ENCODE measurements at places on chromosomes 16 and 17. TPM values are rescaled to one million over a fixed set of nuclear protein-coding genes. Genes with fewer than 3 reads are reported as not detected.

Gene CDH11
- total RNA-seq = 0.88 TPM

Gene HCRT
- not detected for total RNA-seq

- no peak for DNase-seq
Observed at GRCh38 chr16:49596068-49596467, 222.5 kb downstream of the C16orf78 start.

Gene MYL4
- not detected for total RNA-seq

Gene LPO
- total RNA-seq = not detected

DNA sequence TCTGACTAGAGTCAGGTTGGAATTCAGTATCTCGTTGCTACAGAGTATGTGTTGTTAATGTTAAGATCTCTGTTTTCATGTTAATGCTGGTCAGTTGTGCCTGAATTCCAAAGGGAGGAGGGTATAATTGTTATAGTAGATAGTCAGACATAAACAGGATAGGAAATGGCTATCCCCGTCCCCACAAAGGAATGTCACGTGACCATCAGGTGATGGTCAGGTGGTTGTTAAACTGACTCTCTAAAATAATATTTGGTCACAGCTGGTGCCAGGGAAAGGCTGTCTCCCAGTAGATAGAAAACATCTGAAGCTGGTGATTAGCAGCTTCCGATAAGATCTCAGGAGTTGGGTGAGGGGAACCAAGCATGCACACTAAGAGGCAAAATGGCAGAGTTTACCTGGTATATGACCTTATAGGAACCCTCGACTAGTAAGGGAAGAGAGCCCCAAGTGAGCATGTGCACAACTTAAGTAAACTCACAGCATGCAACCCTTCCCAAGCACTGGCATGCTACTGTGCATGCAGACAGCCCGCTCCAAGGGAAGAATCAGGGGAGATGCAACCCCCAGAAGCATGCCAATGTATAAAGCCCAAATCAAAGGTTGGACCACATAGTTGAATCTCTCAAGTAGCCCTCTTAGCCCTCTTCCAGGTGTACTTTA lies 27.4 kb upstream of the SLC6A2 start:
- DNase-seq = no peak
